NCI-H2081 treated with DMSO at 0.1 percent for 48 hours (cell line): ENCODE measurements at places on chromosomes 7 and 10.

DNA sequence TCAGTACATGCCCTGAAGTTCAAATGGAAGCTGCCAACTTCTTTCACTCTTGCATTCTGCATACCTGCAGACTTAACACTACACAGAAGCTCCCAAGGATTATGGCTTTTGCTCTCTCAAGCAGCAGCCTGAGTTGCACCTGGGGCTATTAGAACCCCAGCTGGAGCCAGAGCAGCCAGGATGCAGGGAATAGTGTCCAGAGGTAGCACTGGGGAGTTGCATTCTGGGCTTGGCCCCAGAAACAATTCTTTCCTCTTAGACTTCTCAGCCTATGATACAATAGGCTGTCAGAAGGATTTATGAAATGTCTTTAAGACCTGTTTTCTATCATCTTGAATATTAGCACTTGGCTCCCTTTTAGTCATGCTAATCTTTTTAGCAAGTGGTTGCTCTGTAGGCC is 886.7 kb upstream of the GHITM start:
- no peak for DNase-seq

DNA sequence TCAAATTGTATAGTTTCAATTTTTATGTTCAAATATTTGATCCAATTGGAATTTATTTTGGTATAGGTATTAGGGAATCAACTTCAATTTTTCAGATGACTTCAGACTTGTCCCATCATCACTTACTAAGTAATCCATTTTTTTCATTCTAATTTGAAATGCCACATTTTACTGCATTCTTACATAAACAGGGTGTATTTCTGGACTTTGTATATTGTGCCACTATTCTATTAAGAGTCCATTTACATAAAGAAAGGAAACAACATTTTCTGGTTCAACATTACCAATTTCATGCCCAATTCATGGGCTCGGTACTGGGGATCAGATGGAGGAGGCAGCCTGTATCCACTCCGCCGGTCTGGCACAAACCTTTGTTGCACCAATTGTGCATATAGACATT is 15.8 kb downstream of the ECD start:
- DNase-seq: no peak

DNA sequence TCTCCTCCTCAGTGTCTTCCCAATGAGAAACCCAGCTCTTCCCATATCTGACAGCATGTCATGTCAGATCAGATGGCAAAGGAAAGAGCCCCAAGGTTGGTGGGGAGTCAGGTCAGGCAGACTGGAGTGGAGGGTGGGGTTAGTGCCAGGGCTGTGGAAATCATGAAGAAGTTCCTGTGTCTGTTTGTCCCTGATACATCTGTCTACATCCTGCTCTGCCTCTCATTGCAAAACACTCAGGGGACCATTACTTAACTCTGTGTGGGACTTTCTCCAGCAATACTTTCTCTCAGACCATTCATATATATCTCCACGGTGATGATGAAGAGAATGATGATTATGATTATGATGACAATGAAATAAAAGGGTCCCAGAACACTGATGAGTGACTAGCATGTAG is 3.3 kb downstream of the PRRT4 start:
- no peak for DNase-seq

DNA sequence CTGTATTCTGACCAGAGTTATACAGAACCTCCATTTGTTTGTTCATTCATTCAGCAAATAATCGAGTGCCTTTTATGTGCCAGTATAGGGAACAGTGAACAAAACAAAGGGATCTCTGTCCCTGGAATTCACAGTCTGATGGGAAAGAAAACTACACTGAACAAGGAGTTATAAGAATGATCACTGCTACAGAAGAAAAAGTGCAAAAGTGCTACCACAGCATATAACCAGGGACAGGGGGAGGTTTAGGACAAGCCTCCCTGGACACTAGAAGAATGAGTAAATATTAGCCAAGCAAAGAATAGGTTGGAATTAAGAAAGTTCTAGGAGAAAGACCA is 4.2 kb downstream of the CLDN12 start:
- no peak for DNase-seq

DNA sequence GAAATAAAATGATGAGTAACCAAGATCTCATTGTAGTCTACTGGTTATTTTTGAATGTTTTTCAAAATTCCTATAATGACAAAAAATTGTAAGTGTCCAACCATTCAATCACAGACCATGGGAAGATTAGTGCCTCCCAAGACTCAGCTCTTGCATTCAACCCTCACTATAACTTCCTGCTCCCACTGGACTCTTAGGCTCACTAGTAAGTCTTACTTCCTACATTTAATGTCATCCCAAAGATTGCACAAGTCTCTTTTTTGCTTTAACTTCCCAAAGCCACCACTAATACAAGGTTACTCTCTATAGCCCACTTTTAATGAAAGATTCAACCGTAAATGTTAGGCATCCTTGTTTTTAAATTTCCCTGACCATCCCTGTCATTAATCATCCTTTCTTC is 111.9 kb upstream of the NRBF2 start:
- DNase-seq: no peak

DNA sequence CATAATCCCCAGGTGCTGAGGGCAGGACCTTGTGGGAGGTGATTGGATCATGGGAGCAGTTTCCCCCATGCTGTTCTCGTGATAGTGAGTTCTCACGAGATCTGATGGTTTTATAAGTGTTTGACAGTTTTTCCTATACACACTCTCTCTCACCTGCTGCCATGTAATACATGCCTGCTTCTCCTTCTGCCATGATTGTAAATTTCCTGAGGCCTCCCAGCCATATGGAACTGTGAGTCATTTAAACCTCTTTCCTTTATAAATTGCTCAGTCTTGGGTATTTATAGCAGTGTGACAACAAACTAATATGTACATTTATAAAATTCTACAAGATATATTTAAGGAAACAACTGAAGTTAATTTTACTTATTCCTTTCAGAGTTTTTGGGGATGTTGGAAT is 170.8 kb upstream of the BET1 start:
- DNase-seq: no peak

DNA sequence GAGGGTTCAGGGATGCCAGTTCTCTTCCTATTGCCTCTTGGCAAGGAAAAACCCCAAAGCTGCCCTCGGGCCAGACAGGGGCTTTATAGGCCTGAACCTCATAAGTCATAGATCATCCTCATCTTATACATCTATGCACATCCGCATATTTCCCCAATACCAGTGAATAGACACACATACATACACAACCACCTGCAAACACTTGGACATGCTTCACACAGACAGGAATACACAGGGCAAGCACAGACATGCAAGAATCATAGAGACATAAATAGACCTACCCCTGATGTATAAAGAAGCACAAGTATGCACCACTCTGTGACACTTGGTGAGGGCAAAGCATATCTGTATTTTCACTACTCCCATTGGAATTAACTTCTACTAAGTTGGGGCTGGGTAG is 30.7 kb downstream of the MBL2 start:
- DNase-seq: no peak

- no peak for DNase-seq
Measured at GRCh38 chr7:99292127-99292526, 19.5 kb downstream of the MYH16 start.

DNA sequence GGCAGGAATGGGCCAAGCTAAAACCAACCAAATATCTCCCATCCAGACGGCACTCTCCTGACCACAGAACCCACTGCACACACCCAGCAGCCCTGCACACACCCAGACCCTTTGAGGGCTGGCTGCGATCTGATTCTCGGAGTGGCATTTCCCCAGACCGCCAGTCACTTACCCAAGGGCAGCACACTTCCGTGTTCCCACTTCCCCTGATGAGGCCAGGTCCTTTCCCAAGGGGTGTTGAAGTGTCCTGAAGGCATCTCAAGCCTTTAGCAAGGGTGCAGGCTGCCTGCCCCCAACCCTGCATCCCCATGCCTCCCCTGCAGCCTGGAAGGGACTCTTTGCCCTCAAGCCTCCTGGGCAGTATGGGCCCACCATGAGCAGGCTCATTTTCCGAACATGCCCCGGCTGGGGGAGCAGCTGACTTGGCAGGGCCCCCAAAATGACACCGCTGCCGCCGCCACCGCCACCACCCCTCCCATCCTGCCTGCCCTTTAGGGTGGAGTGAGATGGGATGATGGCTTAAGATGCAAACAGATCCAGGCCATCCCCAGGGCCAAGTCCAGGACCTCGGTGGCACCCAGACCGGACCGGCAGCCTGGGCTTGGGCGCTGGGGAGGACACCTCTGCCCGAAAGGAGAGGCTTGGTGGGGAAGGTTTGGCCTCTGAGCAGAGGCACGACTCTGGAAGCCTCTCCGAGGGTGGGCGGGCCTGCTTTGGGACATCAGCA is 159.8 kb downstream of the NRF1 start:
- DNase-seq: no peak

DNA sequence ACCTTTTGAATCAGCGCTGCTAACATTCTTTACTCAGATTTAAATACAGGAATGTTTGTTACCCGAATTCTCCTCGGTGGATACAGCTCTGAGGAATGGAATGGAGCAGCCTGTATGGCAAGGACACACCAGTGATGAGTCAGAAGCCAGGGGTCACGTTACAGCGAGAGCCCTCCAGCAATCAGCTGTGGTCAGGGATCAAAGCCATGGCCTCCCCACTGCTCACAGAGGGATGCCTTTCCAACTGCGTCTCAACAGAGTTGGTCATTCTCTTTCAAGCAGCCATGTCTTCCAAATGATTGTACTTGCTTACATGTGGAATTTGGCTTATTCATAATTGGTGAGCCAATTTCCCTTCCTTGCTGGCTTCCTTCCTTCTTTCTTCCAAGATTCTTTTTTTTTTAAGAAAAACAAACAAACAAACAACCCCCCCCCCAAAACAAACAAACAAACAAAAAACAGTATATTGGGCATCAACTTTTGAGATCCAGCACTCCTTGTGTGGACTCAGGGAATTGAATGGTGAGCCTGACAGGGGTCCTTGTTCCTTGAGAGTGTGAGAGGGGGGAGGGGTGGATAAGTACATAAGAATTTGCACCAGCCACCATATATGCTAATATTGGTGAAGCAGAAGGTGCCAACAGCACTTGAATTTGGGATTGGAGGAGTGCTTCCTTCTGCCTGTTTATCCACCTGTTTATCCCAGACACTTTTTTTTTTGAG is 100.2 kb downstream of the ATXN7L1 start:
- no peak for DNase-seq

DNA sequence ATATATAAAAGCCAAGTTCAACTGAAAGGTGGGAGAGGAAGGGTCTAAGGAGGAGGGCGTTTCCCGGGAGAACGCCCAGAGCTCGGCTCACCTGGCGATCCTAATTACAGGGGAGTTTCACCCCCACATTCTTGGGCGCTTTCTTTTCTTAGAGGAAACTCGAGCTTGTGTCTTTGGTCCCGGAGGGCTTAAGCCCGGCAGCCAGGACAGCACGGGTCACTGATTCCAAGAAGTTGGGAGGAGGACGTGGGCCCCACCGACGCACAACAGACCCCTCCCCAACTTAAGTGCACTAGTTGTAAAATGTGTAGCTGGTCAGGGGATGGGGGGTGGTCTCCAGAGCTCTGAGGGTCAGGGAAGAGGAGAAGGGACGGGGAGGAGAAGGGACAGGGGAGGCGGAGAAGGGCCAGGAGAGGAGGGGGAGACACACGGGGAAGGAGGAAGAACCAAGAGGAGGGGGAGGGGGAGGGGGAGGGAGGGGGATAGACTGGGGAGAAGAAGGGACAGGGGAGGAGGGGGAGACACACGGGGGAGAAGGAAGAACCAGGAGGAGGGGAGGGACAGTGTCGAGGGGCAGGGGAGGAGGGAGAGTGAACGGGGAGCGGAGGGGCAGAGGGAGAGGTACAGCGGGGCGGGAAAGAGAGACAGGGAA is 874 bp downstream of the BAIAP2L1 start:
- DNase-seq: no peak

DNA sequence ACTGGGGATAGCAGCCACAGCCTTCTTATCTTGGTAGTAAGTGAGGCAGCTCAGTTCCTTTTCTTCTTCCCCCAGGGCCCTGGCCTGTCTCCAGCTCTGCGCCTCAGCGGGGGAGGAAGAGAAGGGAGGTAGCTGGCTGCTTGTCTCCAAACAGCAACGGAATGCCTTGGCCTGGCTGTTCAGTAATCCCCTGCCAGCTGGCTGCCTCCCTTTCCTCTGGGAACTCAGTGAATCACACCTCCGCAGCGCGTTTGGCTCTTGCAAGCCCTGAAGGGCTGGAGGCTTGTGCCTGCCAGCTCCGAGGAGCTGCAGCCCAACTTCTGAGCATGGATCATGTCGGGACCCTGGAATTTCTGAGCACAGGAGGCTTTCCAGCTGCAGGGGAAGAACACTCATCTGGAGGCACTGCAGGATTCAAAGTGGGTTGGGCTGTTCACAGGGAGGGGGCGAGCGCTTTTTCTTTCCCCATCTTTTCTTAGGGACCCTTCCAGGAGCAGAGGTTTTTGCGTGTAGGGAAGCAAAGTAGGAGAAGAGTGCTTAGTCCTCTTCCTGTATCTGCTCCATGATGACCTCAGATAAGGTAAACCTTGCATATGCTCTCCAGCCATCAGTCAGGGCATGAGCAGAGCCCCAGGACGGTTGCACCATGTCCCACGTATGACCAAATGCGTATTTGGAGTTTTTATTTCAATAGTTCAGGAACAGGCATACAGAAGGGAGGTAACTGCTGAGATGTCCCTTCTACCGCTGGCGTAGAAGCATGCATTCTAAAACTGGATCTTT is 253.2 kb upstream of the INHBA start:
- DNase-seq: no peak

- DNase-seq: no peak
Measured at GRCh38 chr7:43502941-43503340, 80.0 kb upstream of the STK17A start.

GRCh38 chr7:133050200-133050995 is 31.5 kb downstream of the CHCHD3 start:
- DNase-seq: no peak

DNA sequence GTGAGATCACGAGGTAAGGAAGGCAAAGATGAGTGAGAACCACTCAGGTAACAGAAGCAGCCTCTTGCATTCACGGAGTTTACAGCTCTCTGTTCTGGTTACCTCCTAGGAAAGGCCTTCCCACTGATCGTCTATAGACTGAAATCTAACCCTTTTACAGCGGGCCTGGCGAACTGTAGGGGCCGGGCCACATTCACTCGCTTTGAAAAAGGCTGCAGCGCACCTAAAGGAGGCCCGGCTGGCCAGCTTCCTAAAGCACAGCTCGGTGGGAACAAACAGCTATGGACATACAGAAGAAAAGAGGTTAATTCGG is 565 bp downstream of the ATP5MK start:
- no peak for DNase-seq

GRCh38 chr10:110643653-110644597 is at the start of gene RBM20:
TSS of gene RBM20 (plus strand) at chr10:110644336. CDS start at chr10:110644455, 119 bp downstream.
- no peak for DNase-seq

- DNase-seq: no peak
Measured at GRCh38 chr7:121305109-121305508, 23.7 kb upstream of the WNT16 start.

- no peak for DNase-seq
Measured at GRCh38 chr7:40374575-40374974, 239.8 kb downstream of the SUGCT start.
